SW480 (cell line): ENCODE measurements at places on chromosomes 3 and 15.

DNA sequence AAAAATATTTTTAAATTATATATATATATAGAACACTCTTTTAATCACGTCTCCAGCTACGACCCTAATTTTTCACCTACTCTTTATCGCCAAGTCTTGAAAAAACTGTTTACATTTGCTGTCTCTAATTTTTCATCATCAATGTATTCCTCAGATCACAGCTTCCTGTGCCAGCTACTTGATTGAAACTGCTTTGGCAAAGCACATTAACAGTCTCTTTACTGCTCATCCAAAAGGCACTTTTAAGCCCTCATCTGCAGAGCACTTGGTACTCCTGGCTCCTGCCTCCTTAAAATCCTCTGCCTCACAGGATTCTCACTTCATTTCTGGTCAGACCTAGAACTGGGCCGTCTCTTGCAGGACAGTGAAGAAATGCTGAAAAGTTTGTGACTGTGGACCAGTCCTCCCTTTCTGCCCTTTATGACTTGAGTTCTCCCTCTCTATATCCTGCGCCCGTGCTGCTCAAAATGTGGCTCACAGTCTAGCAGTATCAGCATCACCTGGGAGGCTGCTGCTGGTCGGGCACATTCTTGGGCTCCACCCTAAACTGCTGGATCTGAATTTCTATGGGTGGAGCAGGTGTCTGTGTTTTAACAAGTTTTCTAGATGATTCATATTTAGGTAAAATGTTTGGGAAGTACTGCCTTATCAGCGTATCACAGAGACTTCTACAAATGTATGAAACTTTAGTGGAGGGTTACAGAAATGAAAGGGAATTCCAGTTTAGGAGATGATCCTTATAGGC is 196.8 kb downstream of the ADAMTSL3 start:
- DNase-seq, result peak; percentile 47

DNA sequence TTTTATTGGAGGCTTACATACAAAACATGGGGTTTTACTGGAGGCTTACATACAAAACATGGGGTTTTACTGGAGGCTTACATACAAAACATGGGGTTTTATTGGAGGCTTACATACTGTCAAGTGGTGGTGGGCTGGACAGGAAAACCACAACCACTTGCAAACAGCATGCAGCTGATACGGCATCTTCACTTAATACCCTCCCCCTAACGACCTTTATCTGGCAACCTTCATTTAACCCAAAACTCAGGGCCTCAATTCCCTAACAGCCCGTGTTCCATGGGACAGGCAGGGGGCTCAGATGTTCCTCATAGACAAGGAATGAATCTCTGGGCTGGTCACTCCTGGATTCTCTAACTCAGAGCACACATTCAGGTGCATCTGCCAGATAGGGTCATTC is 137.1 kb downstream of the CD47 start:
- no peak for DNase-seq

- DNase-seq, result no peak
Observed at GRCh38 chr3:4234889-4235288, 68.3 kb upstream of the SETMAR start.

- no peak for DNase-seq
Observed at GRCh38 chr3:188776447-188776846, 395.3 kb upstream of the TPRG1 start.

DNA sequence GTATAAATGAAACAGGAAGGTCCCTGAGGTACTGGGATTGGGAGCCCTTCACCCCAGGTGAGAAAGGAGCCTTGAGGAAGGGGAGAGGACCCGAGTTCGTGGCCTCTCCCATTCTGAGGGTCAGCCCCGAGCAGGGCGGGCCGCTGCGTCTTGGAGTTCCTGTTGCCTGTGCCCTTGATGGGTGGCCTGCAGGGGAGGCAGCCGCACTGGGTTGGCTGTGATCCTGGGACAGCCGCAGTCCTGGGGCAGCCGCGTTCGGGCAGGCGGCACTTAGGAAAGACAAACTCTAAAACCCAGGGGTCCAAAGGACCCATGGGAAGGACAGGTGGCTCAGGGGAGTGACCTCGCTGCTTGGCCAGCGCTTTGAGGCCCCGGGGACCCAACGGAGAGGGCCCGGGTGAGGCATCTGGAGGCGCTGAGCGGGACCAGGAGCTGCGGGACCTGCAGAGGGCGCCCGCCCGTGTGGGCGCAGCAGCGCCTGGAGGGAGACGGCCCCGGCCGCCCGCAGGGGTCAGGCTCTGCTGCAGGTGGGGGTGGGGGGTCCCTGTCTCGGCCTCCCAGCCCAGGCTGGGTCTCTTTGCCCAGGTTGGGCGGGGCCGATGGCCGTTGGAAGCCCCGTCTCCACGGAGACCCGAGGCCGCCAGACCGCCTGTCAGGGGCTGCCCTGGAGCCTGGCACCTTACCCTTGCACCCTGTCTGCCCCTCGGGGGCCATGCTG is 65.1 kb downstream of the HMCES start:
- DNase-seq, result no peak

- DNase-seq, result peak; percentile 8
Observed at GRCh38 chr3:136772709-136773108, 20.5 kb upstream of the STAG1 start.

GRCh38 chr3:190017521-190018288 is 103.0 kb downstream of the P3H2 start:
- peak; percentile 58 for DNase-seq

DNA sequence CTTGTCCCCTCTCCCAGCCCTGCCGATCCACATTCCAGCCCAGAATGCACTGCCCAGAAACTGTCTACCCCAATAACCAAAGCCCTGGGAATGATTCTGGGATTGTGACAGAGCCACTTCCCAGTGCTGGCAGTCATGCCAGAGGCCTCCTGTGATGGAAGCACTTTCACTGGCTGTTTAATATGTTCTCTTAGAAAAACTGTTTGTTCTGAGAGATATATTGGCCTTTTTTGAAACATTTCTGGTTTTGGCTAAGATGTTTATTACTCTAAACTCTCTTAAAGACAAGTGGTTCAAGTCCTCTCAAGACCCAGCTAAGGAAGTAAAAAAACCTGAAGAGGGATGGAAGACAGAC is 74.0 kb upstream of the HACD2 start:
- no peak for DNase-seq

GRCh38 chr3:69095636-69096035 is 10.9 kb downstream of the ARL6IP5 start:
- DNase-seq, result no peak

- peak; percentile 7 for DNase-seq
Observed at GRCh38 chr3:23624305-23624704, 181.4 kb upstream of the UBE2E1 start.

DNA sequence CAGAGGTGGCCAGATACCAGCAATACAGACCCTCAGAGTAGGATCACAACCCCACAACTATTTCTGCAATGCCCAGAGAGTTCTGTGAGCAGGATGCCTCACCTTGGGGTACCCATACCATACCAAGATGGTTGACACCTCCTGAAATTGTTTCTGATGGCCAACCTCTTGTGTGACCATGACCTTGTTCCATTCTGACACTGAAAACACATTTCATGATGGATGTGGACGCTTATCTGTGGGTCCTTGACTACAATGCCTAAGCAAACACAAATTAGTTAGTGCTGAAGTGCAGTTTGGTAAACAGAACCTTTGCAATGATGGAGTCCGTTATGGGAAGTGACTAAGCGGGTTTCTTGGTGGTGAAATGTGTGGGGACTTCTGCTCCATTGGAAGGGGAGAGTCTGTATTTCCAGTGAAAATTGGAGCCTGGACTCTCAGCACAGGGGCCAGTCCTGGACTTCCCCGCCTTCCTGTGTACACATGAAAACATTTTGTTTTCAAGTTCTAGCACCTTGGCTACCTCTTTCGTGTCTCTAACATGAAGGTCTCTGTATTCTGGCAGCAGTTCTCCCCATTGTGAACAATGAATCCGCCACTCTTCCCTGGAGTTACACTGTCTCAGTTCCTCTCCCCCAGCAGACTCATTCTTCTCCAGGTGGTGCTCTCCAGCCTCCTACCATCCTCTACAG is 106.2 kb downstream of the XXYLT1 start:
- no peak for DNase-seq

DNA sequence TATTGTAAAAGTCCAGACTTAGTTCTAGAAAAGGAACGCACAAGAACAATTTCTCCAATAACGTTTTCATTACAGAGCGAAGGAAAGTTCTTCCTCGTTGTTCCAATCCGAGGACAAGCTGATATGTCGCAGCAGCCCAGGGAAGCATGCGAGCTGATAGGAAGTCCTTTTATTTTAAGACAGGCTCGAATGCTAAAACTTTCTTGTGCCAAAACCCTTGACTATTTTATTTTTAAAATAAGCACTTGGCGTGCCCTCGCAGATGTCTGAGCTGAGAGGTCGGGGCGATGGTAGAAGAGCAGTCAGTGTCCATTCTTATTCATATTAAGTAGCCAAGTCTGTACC is 433 bp upstream of the MITF start:
- DNase-seq, result no peak

- DNase-seq, result no peak
Observed at GRCh38 chr3:151210676-151211381, 7.8 kb upstream of the GPR171 start.

GRCh38 chr3:4373669-4374068 is 70.5 kb downstream of the SETMAR start:
- no peak for DNase-seq

DNA sequence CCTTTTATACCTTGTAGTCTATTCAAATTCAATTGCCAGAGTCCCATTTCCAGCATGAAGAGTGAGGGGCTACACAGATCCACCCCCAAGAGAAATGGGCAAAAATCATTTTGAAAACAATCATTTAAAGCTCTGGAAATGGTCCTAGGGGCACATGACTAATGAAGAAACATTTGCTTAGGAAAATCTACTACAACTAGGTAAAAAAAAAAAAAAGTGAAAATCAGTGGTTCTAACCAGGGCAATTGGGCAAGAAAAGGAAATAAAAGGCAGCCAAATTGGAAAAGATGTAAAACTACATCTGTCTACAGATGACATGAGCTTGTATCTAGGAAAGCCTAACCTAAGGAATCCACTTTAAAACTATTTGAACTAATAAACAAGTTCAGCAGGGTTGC is 9.4 kb downstream of the IMPG2 start:
- DNase-seq, result no peak

GRCh38 chr15:67074886-67075229 is 9.5 kb downstream of the SMAD3 start:
- DNase-seq, result no peak

DNA sequence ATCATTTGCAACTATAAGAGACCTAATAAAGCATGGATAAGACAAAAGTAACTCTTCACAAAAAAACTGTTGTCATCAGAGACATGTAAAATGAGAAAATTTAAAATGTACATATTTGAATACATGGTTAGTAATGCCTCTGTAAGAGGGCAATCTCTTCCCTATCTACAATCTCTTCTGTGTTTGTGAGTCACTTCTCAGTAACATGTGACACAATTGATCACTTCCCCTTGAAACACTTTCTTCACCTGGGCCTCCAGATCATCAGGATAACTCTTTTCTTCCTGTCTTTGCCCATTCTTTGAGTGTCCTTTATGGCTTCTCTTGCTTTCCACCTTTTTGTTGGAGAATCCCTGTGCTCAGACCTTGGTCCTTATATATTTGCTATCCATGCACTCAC is 50.4 kb downstream of the TFDP2 start:
- DNase-seq, result no peak

DNA sequence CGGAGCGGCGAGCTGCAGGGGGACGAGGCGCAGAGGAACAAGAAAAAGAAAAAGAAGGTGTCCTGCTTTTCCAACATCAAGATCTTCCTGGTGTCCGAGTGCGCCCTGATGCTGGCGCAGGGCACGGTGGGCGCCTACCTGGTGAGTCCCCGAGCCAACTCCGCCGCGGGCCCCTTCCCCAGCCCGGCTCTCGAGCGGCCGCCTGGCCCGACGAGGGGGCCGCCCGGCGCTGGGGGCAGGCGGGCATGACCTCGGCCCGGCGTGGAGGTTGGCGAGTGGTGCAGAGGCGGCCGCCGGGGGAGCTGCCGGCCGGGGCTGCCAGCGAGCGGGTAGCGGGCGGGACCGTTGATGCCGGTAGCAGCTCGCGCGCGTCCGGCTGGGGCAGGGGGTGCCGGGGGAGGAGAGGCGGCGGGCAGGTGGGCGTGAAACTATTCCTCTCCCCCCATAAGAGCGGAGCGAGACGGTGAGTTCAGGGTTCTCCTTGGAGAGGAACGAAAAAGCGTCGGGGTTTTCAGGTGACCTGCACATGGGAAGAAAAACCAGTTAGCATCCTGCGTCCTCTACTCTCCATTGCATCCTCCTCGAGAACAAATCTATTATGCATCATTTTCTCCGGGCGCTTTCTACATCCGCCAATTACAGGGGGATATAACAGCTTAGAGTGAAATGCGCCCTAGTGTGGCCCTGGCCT is 585 bp downstream of the SLCO3A1 start:
- DNase-seq, result peak; percentile 45

- DNase-seq, result no peak
Observed at GRCh38 chr15:42547918-42548248, 710 bp downstream of the LRRC57 start.

GRCh38 chr3:63355809-63356208 is 77.7 kb downstream of the SYNPR start:
- no peak for DNase-seq

DNA sequence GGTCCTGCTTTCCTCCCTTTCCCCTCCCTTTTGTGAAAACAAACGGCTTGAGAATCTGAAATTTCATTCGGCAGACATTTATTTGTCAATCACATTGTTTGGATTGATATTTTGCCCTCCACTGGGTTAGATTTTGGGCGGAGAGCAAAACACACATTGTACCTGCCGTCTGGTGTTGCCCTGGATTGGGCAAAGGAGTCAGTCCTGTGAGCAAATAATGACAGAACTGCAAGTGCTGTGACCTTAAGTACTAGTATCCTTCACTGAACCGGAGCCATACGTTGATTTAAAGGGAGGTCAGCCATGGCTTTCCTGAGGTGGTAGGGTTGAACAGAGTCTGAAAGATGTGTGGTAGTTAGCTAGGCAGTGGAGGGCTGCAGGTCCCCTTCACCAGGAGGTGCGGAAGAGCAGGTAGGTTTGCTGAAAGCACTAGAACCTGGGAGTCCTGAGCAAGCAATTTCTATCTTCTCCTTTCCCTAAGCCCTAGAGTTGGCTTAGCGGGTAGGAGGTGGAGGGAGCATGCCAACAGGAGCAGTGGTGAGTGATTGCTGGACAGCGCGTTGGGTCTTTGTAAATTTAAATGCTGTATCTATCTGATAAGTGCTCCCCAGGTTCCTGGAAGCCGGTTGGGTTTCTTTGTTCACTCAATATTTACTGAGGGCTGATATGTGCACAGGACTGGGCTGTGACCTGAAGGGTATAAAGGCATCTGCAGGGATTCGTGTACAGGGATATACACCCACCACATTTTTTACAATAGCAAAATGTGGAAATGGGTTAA is 2.0 kb downstream of the PDIA5 start:
- no peak for DNase-seq

DNA sequence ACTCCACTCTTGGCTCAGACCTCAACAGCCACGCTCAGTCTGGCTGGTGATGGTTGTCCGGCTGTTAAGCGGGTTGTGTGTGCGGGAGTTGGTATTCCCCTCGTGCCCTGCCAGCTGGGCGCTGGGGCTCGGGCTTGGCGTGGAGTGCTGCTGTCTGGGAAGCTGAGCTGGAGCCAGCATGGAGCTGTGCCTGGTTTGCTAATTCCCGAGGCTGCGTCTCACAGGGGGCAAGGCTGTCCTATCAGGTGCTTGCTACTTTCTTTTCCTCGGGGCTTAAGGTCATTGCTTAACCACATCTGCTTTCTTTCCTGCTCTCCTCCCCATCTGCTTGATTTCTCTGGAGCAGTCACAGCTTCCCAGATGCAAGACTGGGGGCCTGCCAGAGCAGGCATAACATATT is 29.9 kb downstream of the PDIA5 start:
- no peak for DNase-seq
